ENCODE measurements at places on chromosomes 3 and 15.

DNA sequence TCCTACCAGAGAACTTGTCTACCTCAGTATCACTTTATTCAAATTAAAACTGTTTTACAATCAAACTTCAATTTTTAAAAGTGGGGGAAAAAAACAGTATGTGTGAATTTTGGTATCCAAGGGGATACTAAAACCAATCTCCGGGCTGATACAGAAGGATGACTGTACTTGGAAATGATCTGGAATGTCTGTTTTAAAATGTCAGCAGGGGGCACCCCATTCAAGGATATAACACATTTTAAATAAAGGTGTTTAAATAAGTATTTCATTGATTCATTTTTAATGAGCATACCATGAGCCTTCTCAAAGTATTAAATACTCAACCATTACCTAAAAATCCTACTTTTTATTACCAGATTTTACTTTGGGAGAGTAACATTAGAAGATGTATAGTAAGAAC, 67.9 kb downstream of the ULK4 start:
- peak; percentile 11 for DNase-seq

- DNase-seq: no peak
Measured at GRCh38 chr3:32551087-32551486, 19.6 kb downstream of the DYNC1LI1 start.

DNA sequence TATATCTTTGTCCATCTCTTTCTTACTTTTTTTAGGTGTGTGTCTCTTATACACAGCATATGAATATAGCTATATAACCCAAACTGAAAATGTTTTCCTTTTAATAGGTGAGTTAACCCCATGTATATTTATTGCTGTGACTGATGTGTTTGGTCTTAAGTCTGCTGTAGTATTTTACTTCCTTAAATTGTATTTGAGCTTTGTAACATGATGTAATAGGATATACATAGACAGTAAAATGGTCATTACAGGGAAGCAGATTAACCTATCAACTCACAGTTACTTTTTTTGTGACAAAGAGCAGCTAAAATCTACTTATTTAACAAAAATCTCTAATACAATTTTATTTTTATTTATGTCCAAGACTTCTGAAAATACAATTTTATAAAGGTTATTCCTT, 51.8 kb upstream of the CDAN1 start:
- no peak for DNase-seq

- no peak for DNase-seq
Measured at GRCh38 chr3:17946619-17947018, 204.2 kb upstream of the TBC1D5 start.
